ENCODE measurements at places on chromosomes 6 and 20. TPM values are rescaled to one million over a fixed set of nuclear protein-coding genes. Genes with fewer than 3 reads are reported as not detected.

GJA10 gene
- not detected for total RNA-seq

CGAS gene
- total RNA-seq = 46.5 TPM

HLA-DQB1 gene
- 7.0 TPM for total RNA-seq

C20orf204 gene
- total RNA-seq = 5.3 TPM

KIAA1755 gene
- total RNA-seq = not detected

RGS17 gene
- total RNA-seq = not detected

Data from T-helper 2 cell treated with Interferon-gamma antibody and Interleukin-4, amounts not matched to agents 100 ng/mL and 5 ng/mL, for 36 hours (primary cell).